ENCODE measurements at places on chromosomes 6 and 20.

DNA sequence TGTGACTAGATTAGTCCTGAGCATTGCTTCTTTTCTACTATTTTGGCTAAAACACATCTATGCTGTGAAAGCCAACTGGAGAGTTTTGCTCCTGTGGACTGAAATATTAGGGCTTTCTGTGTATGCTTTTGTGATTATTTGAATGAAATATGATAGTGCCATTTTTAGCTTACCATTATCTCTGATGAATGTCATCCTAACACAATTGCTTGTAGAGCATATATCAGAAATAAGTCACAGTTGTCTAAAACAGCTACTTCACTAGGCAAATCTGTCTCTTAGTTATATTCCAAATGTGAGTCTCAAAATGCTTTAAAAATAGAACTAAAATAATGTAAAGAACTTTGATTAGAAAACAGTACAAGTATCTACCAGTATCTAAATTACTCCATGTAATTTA is 401.4 kb upstream of the PTCHD4 start:
- no peak for DNase-seq

DNA sequence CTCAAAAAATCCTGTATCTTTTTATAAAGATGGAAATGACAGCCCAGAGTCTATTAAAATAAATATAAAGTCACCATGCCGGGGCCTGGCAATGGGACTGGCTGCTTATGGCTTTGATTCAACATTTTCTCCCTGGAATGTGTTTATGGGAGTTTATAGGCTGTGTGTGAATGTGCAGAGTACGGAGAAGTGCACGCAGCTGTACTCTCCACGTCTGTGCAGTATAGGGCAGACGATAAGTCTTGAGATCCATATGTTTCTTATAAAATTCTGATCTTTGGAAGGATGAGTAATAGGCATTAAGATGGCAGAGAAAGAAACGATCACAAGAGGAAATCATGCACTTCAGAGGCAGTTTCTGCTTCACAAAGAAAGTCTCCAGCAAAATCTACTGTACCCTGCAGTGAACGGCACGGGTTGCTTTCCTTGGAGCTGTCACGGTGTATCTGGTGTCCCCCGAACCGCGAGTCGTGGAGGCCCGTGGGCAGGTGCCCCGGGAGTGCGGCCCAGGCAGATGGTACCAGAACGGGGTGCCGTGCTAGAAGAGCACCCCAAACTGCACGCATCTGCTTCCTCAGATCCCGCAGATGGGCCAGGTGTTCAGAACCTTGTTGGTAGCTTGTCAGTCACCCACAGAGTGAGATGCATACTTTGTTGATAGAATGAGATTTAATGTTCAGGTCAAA is 382.5 kb downstream of the TAF4 start:
- no peak for DNase-seq

- no peak for DNase-seq
These were observed 23.5 kb downstream of the FBXO5 start for GRCh38 chr6:152959333-152959732.

DNA sequence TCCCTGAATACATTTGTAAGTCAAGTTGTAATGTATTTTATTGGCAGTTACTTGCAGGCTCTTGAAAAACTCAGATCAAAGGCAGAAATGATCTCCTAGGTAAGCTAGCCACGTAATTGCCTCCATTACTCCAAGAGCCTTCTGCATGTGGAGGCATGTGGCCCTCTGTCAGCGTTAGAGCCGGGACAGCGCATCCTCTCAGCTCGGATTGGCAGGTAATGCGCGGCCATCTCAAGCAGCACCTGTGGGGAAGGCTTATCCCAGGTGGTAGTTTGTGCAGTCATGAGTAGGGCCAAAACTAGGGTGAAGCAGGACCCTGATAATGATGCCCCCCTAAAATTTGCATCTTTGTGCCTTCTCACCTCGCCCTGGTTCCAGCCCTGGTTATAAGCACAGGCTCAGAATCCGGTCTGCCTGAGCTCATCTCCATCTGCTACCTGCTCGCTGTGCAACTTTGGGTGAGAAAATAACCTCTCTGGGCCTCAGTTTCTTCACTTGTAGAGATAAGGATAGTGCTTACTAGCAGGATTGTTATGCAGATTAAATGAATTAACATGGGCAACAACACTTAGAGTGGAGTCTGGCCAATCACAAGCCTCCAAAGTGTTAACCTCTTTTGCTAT is 157.5 kb upstream of the PMEPA1 start:
- no peak for DNase-seq

GRCh38 chr6:131379948-131380347 is 193.1 kb upstream of the ARG1 start:
- DNase-seq: no peak

DNA sequence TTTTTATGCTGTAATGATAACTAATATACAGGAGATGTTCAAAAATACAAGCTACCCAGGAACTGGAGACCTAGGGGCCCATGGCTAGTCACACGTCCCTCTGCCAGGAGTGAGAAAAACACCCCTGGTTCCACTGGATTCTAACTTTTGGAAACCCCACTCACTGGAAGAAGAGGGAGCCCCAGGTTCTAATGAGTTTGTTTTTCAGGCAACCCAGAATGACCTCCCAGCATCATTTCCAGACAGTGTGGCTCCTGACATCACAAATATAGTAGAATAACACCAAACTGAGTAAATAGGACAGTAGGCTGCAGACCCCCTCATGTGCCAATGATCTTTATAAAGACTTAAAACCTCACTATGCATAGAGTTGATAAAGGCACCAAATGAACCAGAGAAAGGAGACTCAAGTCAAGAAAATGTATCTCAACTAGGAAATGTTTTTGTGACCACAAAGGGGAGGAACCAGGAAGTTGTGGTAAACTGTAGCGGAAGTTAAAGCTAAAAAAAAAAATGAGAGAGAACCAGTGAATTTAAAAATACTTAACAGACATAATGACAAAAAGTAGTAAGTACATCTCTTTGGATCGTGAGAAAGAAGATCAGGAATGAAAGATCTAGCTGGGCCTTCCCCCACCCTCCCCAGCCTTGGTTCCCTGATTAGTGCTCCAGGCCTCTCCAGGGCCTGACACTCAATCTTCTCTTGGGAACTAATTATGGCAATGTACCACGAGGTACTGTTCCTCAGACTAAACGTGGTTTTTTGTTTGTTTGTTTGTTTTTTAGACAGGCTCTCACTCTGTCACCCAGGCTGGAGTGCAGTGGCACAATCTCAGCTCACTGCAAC is 19.8 kb downstream of the HLA-E start:
- DNase-seq: no peak

- no peak for DNase-seq
These were observed 822 bp downstream of the ELOVL4 start for GRCh38 chr6:79946272-79947190.

DNA sequence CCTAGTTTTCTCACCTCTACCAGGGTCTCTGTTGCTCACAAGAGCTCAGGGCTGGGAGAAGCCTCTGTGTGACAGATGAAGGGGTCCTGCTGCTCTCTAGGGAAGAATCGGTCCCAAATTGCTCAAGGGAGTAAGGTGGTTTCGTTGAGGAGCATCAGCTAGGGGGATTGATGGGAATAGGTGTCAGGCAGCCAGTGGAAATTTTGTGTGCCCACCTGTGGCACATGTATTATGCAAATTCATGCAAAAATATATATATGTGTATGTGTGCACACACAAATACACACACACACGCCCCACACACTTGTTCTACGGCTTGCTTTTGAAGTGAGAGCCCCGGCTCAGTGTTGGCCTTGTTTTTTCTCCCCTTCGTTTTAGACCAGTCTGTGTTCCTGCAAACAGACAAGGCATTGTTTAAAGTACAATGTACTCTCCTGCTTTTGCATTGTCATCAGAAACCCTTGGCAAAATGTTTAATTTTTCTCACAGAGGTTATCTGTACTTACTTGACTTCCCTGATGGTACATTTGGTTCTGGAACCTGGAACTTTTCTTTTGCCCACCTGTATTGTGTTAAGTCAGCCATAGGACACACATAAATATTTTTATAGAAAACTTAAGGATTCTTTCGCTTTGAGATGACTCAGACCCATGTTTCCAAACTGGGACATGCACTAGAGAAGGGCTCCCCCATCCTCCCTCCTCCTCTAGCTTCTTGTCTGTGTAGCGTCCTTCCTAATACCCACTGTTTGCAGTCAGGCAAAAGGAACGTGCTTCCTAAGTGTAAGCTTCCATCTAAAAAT is 26.7 kb downstream of the FOXO3 start:
- no peak for DNase-seq

DNA sequence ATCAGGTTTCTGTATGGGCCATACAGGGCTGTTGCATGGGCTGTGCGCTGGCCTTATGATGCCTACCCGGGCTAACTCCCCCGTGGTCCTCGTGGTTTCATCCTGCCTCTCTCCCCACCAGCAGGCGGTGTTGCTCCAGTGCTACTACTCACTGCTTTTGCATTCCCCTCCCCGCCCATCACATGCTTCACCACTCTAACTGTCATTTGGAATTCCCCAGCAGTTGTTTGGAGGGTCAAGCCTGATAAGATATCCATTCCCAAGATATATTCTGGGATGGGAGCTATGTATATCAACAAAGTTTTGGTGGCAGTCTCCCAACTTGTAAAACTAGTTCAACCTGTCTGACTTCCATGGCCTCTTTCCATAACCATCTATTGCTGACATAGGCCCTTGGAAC is 233.2 kb upstream of the SOX4 start:
- no peak for DNase-seq

DNA sequence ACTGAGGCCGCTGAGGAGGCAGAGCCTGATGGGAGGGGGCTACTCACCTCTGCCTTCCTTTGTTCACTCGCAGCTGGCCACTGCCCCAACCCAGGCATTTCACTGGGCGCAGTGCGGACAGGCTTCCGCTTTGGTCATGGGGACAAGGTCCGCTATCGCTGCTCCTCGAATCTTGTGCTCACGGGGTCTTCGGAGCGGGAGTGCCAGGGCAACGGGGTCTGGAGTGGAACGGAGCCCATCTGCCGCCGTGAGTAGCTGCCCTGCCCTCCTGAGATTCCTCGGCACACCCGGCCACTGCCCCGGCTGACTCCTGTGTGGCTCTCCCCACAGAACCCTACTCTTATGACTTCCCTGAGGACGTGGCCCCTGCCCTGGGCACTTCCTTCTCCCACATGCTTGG is 6.0 kb downstream of the C2 start:
- DNase-seq: no peak

DNA sequence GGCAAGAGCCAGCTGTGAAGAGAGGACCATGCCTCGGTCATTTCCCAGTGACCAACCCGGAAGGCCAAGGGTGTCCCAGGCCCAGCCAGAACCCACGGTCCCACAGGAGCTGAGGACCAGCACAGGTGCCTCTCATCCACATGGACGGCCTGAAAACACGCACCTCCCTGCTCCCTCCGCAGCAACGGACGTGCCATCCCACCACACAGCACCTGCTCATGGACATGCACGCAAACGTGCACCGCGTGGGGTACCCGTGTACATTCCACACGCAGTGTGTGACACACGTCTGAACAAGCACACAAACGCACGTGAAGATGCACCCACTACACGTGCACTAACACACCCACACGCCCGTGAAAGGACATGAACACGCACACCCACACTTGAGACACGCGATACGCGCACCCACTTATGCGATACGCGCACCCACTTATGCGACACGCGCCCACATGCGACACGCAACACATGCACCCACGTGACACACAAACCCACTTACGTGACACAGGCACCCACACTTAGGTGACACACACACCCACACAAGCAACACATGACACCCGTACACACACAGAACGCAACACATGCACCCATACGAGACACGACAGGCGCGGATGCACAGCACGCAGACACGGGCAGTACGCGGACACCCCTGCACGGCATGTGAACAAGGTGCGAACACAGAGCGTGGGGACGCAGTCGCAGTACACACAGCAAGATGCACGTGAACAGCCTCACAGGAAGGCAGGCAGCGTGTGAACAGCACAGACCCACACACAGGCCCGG is 30.1 kb downstream of the LAMA5 start:
- no peak for DNase-seq

- no peak for DNase-seq
These were observed 62.5 kb downstream of the RAMACL start for GRCh38 chr6:166523782-166524559.

- DNase-seq: no peak
These were observed 124.1 kb downstream of the HS3ST5 start for GRCh38 chr6:114218437-114219340.

DNA sequence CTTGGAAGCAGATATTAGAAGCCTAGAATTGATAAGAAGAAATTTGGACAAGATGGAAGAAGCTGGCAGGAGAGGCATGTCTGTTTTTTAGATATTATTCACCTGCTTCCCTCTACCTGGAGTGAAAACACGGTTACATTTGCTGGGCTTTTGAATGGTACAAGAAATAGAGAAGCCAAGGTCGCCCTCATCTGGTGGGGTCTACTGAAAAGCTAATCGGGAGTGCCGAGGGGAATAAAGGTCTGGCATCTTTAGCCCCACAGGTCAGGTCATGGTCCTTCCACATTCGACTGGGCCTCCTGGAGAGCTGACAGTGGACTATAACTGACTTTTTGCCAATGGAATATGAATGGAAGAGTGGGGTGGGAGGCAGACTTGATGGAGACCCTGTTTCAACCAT is 4.6 kb upstream of the C2 start:
- DNase-seq: no peak

DNA sequence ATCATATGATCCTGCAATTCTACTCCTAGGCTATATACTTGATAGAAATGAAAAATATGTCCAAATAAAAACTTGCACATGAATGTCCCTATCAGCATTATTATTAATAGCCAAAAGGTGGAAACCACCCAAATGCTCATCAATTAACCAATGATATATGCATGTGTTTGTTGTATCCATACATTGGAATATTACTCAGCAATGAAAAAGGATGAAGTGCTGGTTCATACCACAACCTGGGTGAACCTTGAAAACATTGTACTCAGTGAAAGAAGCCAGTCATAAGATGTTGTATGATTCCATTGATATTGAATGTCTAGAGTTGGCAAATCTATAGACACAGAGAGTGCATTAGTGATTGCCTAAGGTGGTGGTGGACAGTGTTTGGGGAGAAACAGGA is 267.6 kb downstream of the PRKN start:
- no peak for DNase-seq

GRCh38 chr6:7406743-7407142 is 17.1 kb downstream of the RIOK1 start:
- no peak for DNase-seq

- DNase-seq: peak; percentile 47
These were observed 68.5 kb upstream of the FOXO3 start for GRCh38 chr6:108492131-108492766.

- DNase-seq: no peak
These were observed 117.9 kb upstream of the PTPN1 start for GRCh38 chr20:50392138-50392866.

DNA sequence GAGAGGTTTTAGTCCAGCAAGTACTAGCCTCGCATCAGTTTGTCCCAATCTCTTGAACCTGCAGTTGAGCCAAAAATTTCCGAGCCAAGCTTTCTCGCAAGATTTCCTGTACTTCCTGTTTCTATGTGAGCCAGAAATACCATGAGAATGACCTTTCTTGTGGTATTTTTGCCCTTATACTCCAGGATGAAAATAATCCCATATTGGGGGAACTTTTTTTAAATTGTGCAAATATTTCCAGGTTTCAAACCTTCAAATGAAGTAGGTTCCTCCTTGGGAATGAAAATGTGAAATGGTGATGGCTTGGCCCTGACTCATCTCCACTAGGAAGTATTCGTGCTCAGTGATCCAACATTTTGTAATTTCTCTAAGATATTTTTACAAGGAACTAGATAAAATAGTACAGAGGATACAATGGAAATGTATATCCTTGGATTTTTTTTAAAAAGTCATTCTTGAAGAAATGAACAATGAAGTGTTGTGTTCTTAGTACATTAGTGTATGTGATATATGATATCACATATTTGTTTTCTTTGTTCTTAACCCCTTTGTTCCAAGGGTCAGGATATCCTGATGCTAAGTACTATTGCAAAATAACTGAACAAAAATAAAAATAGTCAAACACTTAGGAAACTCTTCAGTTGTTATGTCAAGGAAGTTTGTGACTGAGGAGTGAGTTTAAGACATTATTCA is 184.0 kb downstream of the PDE7B start:
- no peak for DNase-seq
